ENCODE measurements at places on chromosomes 3 and 15.

GRCh38 chr3:127536830-127537812 lies 53.4 kb downstream of the TPRA1 start:
- no peak for DNase-seq

DNA sequence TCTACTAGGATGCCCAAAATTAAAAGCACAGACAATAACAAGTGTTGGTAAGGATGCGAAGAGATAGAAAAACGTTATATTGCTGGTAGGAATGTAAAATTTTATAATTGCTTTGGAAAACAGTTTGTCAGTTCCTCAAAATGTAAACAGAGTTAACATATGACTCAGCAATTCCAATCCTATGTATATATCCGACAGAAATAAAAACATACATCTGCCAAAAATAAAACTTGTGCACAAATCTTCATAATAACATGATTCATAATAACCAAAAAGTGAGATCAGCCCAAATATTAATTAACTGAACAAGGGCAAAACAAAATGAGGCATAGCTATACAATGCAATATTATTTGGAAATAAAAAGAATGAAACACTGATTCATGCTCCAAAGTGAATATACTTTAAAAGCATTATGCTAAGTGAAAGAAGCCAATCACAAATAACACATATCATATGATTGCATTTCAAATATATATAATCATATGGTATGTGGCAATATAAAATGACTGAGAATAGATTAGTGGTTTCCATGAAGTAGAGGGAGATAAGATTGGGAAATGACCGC lies 609.3 kb downstream of the IGSF11 start:
- no peak for DNase-seq

DNA sequence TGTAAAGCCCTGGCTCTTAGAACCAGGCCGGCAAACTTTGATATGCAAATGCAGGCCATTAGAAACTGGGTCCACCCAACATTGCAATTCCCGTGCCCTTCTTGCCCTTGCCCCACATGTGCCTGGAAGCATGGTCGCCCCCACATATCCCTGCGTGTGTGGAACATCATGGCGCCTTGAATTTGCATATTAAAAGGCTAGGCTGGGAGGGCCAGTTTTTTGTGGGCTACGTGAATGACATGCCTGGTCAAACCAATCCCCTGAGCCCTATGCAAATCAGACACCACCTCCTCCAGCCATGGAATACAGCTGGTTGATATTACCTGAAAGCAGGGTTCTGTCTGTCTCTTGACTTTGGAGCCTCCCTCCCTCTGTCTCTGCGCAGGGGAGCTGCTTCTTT lies 58.7 kb upstream of the ARHGEF26 start:
- DNase-seq, result no peak

DNA sequence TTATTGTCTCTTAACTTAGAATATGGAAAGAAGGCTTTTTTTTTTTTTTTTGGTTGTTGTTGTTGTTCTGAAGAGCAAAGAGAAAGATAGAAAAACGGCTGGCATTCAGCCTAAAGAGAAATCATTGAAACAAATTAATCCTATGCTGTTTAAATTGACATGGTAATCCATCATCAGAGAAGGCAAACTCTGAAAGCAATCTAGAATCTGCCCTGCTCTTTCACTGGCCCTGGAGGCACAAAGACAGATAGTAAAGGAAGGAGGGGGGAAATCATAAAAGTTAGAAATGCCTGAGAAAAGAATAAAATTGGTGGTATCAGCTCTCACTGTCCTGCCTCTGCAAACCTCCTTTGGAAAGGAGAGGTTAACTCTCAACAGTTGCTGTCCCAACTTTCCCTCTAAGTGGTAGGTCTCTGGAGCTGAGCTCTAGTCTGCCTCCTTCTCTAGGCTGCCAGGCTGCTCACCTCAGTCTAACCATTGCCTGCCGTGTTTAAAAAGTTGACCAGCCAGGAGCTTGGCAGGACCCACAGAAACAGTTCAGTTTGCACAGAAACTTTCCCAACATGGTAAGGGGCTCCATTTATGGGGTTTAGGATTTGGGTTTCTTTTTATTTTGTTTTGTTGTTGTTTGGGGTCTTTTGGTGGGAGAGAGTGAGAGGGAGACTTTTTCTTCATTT lies 13.4 kb upstream of the NR2F2 start:
- DNase-seq, result no peak

DNA sequence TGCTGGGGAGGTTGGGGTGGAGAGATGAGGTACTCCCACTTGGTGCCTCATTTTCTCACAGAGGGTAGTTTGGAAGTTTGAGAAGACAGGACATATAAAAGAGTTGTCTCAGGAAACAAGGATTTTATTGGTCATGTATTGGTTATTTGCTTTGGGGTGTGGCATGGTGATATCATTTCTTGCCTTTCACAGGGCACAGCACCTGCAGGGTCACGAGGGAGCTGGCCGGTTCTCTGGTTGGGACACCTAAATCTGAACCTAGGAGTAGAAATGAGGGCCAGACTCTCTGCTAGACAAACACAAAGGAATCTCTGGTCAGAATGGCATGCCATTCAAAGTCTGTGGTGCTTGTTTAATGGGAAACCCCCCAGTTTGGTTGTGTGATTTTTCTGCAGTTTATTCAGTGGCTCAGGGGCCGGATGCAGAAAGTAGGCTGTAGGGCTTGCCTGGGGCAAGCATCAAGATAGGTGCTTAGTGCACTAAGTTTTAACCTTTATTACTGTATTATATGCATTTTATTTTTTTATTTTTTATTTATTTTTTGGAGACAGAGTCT lies 237.7 kb upstream of the EIF1B start:
- no peak for DNase-seq

DNA sequence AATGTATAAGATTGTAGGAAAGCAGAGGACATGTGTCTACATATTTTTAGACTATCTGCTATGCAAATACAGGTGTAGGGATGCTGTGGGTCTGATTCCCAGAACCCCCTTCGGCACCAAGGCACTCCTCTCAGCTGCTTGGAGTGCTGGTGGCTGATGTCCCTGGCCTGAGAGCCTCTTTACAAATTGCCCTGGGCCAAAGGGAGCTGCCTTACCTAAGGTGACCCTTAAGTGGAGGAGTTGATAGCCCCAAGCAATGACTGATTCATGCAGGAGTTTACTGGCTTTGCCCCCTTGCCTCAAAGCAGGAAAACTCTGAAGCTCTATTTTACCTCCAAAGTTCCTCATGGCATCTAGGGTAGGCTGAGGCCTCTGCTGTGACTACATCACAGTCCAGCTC lies 83.0 kb downstream of the ZNF385D start:
- no peak for DNase-seq

DNA sequence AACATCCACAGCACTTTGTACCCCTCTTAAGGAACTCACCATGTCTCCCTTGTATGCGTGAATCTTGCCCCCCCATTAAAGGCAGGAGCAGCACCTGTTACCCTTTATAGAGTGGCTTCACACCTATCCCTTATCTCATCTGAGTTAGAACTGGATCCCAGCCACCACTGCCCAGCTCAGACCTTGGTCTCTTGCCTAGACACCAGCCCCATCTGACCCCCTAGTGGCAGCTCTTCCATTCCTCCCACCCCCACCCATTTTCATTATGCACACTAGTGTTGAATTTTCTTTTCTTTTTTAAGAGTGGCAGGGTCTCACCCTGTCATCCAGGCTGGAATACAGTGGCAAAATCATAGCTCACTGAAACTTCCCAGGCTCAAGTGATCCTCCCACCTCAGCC lies 3.2 kb upstream of the ZFYVE19 start:
- no peak for DNase-seq

GRCh38 chr3:188176476-188176875 lies 22.5 kb downstream of the LPP start:
- no peak for DNase-seq

DNA sequence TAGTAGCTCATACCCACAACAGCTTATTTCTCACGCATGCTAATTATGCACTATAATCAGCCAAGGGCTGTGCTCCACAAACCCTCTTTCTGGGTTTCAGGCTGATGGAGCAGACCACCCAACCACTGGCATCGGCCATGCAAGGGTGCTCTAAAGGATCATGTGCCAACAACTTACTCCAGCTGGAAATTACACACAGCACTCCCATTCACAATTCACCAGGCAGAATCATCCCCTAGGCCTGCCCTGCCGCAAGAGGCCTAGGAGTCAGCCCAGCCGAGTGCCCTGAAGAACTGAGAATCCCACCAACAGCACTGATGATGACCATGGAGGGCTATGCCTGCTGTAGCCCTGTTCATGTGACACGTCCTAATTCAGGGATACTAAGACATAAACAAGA lies 216.2 kb upstream of the CHRNA7 start:
- no peak for DNase-seq

DNA sequence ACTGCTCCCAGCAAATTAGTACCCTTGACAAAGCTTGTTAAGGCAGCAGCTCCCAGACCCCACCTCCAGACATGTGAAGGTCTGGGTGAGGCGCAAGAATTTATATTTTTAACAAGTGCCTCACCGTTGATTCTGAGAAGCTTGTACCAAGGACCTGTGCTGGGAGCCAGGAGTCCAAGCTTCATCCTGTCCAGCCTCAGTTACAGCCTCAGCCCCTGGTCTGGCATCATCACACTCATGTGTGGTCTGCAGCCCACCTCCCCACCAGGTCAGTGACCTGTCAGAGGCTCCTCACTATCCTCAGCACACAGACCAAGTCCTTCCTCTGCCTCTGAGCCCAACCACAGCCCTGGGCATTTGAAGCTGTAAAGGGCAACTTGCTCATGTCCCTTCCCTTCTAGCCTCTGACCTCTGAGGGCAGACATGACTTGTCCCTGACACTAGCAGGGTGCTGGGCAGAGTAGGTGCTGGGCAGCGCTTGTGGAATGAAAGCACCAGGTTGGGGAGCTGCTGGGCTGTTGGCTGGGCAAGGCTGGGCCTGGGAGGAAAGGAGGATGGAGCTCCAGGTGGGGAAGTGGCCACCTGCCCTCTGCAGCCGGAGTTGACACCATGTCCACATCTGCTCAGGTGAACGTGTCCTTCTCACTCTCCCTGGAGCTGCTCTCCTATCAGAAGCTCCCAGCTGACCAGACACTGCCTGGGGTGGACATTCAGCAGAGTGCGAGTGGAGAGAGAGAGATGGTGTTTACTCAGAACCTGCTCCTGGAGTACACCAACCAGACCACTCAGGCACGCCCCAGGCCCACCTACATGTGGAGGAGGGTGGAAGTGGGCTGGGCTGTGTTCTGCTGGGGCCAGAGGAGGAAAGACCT lies 16.9 kb downstream of the ACAA1 start:
- DNase-seq, result no peak

GRCh38 chr3:142993958-142994442 lies 7.4 kb upstream of the U2SURP start:
- peak; percentile 33 for DNase-seq
